ENCODE measurements at places on chromosomes 7 and 10. TPM values are rescaled to one million over a fixed set of nuclear protein-coding genes. Genes with fewer than 3 reads are reported as not detected.

DNA sequence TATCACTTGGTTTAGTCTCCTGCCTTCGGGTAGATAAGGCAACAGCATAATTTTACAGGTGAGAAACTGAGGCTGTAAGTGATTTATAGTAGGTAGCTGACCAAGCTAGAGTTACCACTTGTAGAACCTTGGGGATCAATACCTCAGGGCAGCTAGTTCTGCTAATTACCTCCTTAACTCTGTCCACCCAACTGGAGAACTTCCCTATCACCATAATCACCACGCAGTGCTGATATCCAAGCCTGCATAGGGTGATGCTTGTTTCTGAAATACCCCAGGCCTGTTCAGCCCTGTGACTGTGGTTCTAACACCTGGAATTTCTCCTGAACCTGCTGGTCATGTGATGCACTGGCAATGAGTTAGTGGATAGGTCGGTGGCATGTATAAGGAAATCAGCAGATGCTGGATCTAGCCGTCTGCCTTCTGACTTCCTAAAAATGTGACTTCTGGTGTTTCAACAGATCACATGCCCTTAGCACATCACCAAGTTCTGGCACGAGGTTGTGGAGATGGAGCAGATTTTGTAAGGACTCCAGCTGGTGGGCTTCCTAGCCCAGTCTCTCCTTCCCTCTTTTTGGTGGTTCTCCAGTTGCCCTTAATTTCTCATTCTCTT lies 15.3 kb downstream of the PLAU start:
- H3K27me3 ChIP-seq: no peaks in the 10 kb centered on the region
- DNase-seq: no peak
- H3K27ac ChIP-seq: no peak overlapping the region
- no peaks in the 10 kb centered on the region for H3K36me3 ChIP-seq
- H3K4me1 ChIP-seq: peaks cover 44% of the 10 kb centered on the region

GRCh38 chr7:127766831-127767459 lies 115.0 kb downstream of the SND1 start:
- no peak overlapping the region for H3K4me3 ChIP-seq
- no peaks in the 10 kb centered on the region for H3K27me3 ChIP-seq
- peaks cover 42% of the 10 kb centered on the region for H3K4me1 ChIP-seq
- DNase-seq: no peak

DNA sequence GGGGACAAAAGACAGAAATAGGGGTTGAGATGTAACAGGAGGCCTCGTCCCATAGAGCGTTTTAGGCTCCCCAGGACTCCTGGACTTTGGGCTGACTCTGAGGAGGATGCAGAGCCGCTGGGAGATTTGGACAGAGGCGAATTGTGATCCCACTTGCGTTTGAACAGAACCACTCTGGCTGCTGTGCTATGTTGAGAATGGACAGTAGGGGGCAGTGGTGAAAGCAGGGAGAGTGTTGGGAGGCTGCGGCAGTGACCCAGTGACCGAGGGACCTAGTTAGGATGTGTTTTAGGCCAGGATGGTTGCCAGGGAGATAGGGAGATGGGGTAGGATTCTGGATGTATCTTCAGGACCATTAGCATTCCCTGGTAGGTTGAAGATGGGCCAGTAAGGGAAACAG lies 271.6 kb downstream of the CCDC3 start:
- H3K4me3 ChIP-seq: no peak overlapping the region
- no peaks in the 10 kb centered on the region for H3K36me3 ChIP-seq
- no peak overlapping the region for H3K27ac ChIP-seq
- no peaks in the 10 kb centered on the region for H3K4me1 ChIP-seq
- no peaks in the 10 kb centered on the region for H3K27me3 ChIP-seq

GRCh38 chr7:380711-381210 lies 90.8 kb downstream of the FOXL3 start:
- no peak for DNase-seq
- H3K36me3 ChIP-seq: peaks cover 6% of the 10 kb centered on the region
- no peak overlapping the region for H3K27ac ChIP-seq

GRCh38 chr7:144470078-144470477 lies 66.6 kb upstream of the NOBOX start:
- no peak overlapping the region for H3K4me3 ChIP-seq
- H3K36me3 ChIP-seq: no peaks in the 10 kb centered on the region
- no peaks in the 10 kb centered on the region for H3K27me3 ChIP-seq
- H3K27ac ChIP-seq: no peak overlapping the region
- DNase-seq: no peak

GRCh38 chr7:94059746-94060145 lies 55.6 kb upstream of the BET1 start:
- no peaks in the 10 kb centered on the region for H3K27me3 ChIP-seq
- H3K27ac ChIP-seq: no peak overlapping the region

- peaks cover 5% of the 10 kb centered on the region for H3K4me1 ChIP-seq
- no peak for DNase-seq
- H3K36me3 ChIP-seq: no peaks in the 10 kb centered on the region
Measured at GRCh38 chr10:12463459-12463838, 114.1 kb downstream of the CAMK1D start.

GRCh38 chr7:16178092-16178491 lies 243.2 kb downstream of the CRPPA start:
- H3K36me3 ChIP-seq: no peaks in the 10 kb centered on the region
- no peaks in the 10 kb centered on the region for H3K4me1 ChIP-seq
- no peak overlapping the region for H3K27ac ChIP-seq
- DNase-seq: no peak
- H3K4me3 ChIP-seq: no peak overlapping the region

GRCh38 chr10:79454259-79454658 lies 8.8 kb upstream of the ZCCHC24 start:
- H3K27ac ChIP-seq: no peak overlapping the region
- no peaks in the 10 kb centered on the region for H3K36me3 ChIP-seq
- peaks cover 27% of the 10 kb centered on the region for H3K4me1 ChIP-seq
- no peak for DNase-seq
- H3K4me3 ChIP-seq: no peak overlapping the region
- H3K27me3 ChIP-seq: no peaks in the 10 kb centered on the region

DNA sequence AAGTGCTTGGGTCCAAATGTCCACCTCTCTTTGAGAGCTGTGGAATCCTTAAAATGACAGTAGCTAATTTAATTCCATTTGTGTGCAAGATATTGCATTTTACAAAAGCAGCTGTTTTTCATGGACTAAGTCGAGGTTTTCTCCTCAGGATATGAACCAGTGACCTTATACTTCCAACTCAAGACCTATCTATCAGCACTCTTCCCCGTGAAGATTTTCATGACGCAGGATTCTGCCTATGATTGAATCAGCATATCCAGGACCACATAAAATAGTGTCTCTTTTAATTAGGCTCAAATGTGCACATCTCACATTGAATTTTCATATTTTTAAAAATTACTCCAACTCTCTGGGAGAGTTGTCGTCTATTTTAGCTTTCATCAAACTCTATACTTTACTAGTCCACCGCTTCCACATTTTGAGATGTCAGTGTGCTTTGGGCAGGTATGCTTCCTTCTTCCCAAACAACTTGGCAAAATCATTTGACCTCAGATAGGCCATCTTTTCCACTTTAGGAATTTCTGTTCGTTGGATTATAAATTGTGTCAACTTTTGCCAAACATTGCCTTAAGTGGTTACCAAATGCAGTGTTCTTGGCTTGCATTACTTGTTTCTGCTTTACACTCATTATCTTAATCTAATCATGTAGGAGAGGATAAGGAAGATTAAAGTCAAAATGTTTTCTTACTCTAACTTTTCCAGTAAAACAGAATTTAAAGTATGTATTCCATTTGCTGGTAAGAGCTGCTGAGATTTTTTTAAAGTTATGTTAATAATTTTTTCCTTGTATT lies 39.4 kb downstream of the SEMA3A start:
- H3K27ac ChIP-seq: no peak overlapping the region
- DNase-seq: no peak

DNA sequence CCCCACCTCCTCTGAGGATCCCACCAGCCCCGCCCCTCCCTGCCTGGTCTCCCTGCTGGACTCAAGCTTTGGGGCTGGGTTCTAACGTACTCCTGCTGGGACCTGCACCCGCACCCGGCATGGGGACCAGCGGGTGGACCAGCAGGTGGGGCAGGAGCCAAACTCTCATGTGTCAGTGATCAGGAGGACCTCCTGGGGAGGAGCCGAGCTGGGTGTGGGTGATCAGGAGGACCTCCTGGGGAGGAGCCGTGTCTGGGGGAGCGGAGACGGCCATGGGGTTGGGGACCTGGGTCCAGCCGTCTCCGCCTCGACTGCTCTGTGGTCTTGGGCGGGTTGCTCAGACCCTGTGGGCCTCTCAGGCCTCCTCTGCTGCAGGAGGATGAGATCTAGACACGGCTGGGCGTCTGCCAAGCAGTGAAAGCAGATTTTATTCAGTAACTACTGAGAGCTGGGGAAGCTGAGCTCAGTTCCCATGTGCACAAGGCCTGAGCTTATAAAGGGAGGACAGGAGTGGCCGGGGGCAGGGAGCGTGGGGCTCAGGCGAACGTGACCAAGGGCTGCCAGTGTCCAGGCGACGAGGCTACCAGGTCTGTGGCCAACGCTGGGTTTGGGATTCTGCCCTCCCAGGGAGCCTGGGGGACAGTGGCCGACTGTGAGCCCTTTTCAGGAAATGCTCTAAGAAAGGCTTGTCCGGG lies 33.6 kb upstream of the UTF1 start:
- peaks cover 25% of the 10 kb centered on the region for H3K27me3 ChIP-seq
- peaks cover 7% of the 10 kb centered on the region for H3K36me3 ChIP-seq
- no peak overlapping the region for H3K27ac ChIP-seq
- H3K4me3 ChIP-seq: no peak overlapping the region
- DNase-seq: no peak
- no peaks in the 10 kb centered on the region for H3K4me1 ChIP-seq

DNA sequence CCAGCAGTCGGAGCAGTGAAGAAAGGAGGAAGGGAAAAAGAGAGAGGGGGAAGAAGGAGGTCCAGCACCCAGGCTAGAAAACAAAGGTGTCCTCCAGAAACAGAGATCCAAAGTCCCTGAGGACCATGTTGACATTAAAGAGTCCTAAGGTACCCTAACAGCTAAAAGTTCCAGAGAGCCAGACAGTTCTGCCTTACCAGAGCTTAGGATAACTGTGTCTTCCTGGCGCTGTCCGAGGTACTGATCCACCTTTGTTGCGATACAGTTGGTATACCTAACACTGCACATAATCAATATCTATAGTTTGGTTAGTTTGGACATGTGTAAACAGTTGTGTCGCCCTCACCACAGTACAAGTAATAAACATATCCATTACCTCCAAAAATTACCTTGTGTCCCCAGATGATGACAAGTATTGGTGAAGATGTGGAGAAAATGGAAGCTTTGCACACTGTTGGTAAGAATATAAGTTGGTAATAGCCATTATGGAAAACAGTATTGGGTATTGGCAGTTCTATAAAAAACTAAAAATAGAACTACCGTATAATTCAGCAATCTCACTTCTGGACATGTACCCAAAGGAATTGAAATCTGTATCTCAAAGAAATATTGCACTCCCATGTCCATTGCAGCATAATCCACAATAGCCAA lies 59.8 kb downstream of the GRID1 start:
- no peak overlapping the region for H3K4me3 ChIP-seq
- peak; percentile 53 for DNase-seq
- peaks cover 11% of the 10 kb centered on the region for H3K4me1 ChIP-seq
- peaks cover 42% of the 10 kb centered on the region for H3K27me3 ChIP-seq
- no peak overlapping the region for H3K27ac ChIP-seq

DNA sequence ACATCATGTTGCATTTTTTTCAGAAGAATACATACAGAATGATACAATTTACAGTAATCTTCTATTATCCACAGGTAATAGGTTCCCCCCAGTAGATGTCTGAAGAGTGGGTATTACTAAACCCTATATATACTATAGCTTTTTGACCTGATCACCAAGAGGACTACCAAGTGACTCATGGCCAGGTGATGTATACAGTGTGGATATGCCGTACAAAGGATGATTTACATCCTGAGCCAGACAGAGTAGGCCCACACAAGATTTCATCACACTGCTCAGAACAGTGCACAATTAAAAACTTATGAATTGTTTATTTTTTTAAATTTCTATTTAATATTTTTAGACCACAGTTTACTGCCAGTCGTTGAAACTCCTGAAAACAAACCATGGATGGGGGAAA lies 70.6 kb downstream of the STEAP1B start:
- DNase-seq: no peak
- H3K27me3 ChIP-seq: no peaks in the 10 kb centered on the region
- peaks cover 10% of the 10 kb centered on the region for H3K4me1 ChIP-seq
- no peak overlapping the region for H3K4me3 ChIP-seq

GRCh38 chr7:111004310-111004901 lies 86.5 kb upstream of the LRRN3 start:
- DNase-seq: no peak
- H3K4me1 ChIP-seq: peaks cover 5% of the 10 kb centered on the region
- H3K27me3 ChIP-seq: no peaks in the 10 kb centered on the region
- H3K4me3 ChIP-seq: no peak overlapping the region
- H3K36me3 ChIP-seq: no peaks in the 10 kb centered on the region

DNA sequence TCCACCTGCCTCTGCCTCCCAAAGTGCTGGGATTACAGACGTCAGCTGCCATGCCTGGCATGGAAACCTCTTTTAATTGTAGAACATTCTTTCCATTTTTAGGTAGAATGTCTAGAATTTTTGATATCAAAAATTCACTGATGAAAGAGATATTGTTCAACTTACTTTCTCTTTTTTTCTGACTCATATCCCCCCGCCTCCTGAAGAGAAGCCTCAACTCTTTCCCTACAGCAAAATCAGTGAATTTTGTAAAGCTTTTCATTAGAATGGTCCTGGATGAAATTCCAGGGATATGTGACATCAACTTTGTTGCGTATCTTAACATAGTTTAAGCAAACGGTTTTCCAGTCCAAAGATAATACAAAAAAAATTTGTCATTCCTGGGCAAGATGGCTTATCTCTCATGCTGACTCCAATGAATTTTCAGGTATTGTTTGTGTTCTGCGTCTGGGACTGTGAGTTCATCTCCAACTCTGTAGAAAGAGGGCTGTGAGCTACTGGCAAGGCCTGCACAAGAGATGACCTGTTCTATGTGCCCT lies 256.8 kb downstream of the BMPER start:
- no peak for DNase-seq
- no peaks in the 10 kb centered on the region for H3K36me3 ChIP-seq
- peak overlapping the region; percentile 57 for H3K27ac ChIP-seq

- H3K27ac ChIP-seq: peak overlapping the region; percentile 46
- no peaks in the 10 kb centered on the region for H3K27me3 ChIP-seq
- no peak for DNase-seq
- H3K4me1 ChIP-seq: no peaks in the 10 kb centered on the region
- H3K4me3 ChIP-seq: no peak overlapping the region
Measured at GRCh38 chr10:75877877-75878276, 446.5 kb downstream of the LRMDA start.

MYO3A gene
- total RNA-seq: 0.82 TPM

GARIN1A gene
- 1.9 TPM for total RNA-seq

TAS2R3 gene
- total RNA-seq: 1.8 TPM

UNC5B gene
- total RNA-seq: 1.3 TPM

GPR22 gene
- total RNA-seq: not detected

UCN3 gene
- total RNA-seq: not detected

RNLS gene
- total RNA-seq: 3.8 TPM

ADAM22 gene
- 12.1 TPM for total RNA-seq

MYOZ1 gene
- 0.16 TPM for total RNA-seq

Data from neural crest cell (in vitro differentiated cells).